ENCODE measurements at places on chromosomes 16 and 17.

DNA sequence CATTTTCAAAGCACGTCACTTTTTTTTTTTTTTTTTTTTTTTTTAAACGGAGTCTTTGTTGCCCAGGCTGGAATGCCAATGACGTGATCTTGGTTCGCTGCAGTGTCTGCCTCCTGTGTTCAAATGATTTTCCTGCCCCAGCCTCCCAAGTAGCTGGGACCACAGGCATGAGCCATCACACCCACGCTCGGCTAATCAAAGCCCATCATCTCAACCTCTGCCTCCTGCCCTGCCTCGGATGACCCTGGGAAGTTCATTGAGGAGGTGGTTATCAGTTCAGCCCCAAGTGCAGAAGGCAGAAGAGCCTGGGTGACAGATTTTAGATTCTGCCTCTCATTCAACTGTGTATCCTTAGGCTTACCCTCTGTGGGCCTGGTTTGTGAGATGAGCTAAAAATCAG lies 484.9 kb upstream of the EEF2KMT start:
- no peak for DNase-seq

DNA sequence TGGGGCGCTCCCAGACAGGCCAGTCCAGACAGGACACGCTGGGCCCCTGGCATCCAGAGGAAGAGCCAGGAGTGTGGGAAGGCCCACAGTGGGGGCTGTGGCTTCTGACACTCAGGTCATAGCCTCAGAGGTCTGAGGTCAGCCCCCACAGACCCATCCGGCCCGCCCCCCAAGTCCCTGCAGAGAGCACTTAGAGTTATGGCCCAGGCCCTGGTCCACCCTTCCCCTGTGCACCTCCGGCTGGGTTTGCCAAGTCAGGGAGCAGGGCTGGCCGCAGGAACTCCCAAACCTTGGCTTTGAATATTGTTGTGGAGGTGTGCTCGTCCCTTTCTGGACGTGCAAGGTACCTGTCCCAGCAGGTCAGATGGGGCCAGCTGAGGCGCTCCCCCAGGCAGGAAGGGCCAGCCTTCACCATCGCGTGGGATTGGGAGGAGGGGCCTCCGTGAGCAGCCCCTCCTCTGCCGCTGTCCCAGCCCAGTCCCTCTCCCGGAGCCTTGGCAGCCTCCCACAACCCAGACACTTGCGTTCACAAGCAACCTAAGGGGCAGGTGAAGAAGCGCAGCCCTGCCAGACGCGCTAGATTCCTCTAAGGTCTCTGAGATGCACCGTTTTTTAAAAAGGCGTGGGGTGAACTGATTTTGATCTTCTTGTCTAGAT lies 74.6 kb downstream of the SOCS1 start:
- DNase-seq: no peak

GRCh38 chr16:67796099-67796718 lies 10.2 kb downstream of the RANBP10 start:
- no peak for DNase-seq

DNA sequence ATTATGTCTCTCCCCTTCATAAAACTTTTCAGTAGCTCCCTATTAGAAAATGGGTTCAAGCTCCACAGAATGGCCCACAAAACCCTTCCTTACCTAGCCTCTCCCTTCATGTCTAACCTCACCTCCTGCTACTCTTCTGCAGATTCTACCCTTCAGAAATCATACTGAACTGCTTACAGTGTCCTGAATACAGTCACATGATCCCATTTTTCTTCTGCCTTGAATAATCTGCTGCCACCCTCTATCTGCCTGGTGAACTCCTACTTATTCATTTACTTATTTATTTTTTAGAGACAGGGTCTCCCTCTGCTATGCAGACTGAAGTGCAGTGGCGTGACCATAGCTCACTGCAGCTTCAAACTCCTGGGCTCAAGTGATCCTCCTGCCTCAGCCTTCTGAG lies 15.0 kb downstream of the LASP1NB start:
- DNase-seq: no peak

DNA sequence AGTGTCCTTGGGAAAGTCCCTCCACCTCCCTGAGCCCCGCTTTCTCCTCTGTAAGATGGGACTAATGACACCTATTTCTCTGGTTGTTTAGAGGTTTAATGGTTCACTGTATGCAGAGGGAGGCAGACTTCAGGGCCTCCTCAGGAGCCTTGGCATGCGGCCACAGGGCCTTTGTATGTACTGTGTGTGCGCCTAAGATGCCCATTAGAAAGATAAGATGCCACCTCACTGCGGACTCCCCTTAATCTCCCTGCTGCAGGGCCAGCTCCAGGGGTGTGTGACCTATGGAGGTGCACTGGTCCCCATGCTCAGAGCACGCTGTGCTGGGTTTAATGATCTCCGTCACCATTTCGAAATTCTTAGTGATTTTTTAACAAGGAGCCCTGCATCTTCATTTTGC lies 59.3 kb downstream of the TMEM235 start:
- DNase-seq: no peak

- DNase-seq: no peak
These were observed 31.8 kb upstream of the AXIN2 start for GRCh38 chr17:65593092-65593854.

- no peak for DNase-seq
These were observed 947 bp downstream of the DDX42 start for GRCh38 chr17:63774969-63775265.

All from NCI-H2029 treated with DMSO at 0.1 percent for 48 hours (cell line).